ENCODE measurements at places on chromosomes 11 and 22. TPM values are rescaled to one million over a fixed set of nuclear protein-coding genes. Genes with fewer than 3 reads are reported as not detected.

Gene RAB30
- 9.4 TPM for total RNA-seq

GRCh38 chr11:81966340-81966739, 767.3 kb downstream of the FAM181B start:
- no peak for DNase-seq

Gene CAPRIN1
- 286 TPM for total RNA-seq

DNA sequence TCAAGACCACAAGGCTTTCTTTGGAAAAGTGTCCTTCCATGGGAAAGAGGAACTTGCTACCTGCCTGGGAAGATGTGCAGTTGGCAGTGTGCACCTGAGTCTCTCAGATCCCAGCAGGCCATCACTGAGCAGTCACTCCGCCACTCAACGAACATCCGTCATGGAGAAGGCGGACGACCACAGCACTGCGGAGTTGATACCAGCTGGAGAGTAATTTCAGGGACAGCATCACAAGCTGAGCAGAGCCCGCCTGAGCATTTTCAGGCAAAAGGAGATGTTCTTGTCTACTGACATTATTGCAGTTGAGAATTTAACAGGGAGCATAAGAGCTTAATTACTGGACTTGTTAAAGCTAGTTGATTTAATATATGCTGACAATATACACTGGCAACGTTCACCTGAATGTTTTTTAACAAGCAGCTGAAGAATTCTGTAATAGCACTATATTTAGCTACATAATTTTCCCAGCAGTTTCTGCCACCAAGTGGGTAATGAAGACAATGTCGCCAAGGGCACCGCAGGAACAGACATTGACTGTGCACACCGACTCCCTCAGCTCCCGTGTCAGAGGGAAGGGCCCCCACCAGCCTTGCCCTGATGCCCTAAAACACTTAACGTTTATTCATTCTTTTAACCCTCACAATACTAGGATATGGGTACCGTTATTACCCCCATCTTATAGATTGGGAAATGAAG, 52.4 kb upstream of the ARFGAP3 start:
- no peak for DNase-seq

Gene EFCAB6
- total RNA-seq = 3.8 TPM

Gene EWSR1
- total RNA-seq = 233 TPM

DNA sequence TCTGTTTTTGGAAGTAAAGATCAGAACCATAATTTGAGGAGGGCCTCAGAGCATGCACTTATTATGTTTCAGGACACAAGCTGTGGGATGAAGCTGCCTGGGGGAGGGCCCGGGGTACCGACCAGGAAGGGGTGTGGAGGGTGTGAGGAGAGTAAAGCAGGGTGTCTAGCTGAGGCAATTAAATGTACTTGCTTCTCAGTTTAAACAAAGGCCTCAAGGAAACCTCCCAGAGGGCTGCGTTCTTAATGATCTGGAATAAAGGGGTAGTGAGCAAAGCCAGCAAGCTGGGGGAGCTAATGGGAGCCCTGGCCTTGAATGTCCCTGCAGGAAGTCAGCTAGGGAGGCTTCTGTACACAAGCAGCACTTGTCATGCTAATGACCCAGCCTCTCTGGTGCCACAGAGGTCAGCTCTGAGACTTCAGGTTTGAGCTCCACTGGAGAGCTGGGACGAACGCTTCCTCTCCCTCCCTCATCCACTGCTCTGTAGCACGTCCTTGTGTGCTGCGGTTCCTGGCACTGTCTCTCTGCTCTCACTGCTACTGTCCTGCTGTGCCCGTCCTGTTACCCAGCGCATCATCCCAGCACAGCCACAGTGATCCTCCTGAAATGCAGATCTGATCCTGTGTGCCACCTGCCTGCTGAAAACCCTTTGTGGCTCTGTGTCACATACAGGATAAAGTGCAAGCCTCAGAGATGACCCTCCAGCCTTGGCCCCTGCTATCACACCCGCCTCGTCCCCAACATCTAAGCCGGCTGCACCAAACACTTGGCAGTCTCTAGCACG, 159.7 kb downstream of the DBX1 start:
- no peak for DNase-seq

DNA sequence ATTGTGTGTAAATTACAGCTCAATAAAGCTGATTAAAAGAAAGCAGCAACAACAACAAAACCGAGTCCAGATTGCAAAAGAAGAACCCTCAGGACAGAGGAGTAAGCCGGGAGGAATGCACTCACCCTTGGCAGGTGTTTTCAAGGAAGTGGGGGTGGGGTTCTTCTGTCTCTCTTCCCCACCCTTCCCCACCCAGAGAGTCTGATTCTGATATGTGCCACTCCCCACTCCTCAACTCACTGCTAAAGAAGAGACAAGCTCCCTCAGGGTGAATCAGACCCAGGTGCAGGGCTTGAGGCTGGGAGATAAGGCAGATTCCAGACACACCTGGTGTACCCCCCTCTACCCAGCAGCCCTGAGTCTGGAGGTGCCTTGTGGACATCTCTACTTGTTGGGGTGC, 38.4 kb upstream of the PHF21A start:
- DNase-seq = no peak

Gene XKR3
- not detected for total RNA-seq

Gene SCO2
- total RNA-seq = not detected

DNA sequence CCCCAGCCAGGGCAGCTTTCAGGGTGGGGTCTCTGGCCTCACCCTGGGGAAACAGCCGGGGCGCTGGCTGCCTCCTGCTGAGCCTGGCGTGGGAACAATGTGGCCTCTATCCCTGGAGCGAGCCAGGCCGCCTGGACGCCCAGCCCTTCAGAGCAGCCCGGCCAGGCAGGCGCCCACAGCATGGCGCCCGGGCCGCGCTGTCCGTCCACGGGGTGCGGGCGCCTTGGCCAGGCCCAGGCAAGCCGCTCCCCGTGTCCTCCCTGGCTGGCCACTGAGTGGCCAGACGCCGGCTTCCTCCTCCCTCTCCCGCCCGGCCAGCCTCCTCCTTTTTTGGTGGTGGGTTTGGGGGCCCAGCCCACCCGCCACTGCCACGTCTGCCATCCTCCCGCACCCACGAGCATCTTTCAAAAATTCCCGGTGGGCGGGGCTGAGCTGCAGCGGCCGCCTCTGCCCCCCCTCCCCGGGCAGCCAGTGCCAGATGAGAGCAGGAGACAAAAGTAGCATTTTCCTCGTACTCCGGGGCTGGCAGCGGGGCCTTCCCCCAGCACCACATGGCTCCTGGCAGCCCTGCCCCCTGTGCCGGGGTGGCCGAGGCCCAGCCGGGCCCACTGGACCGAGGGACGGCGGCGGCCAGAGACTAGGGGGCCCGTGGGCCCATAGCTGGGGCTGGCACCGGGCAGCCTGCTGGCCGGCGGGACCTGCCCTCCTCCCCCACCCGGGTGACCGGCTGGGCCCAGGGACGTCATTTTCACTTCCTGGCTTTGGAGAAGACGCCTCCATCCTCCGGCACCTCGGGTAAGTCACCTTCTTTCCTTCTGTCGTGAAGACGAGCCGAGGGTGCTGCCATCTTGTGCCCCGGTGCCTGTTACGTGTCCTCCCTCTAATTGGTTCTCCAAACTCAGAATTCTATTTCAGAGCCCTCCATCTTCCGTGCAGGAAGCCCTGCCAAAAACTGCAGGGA, 70.2 kb upstream of the PPARA start:
- DNase-seq = no peak

Gene PDGFB
- 18.2 TPM for total RNA-seq

DNA sequence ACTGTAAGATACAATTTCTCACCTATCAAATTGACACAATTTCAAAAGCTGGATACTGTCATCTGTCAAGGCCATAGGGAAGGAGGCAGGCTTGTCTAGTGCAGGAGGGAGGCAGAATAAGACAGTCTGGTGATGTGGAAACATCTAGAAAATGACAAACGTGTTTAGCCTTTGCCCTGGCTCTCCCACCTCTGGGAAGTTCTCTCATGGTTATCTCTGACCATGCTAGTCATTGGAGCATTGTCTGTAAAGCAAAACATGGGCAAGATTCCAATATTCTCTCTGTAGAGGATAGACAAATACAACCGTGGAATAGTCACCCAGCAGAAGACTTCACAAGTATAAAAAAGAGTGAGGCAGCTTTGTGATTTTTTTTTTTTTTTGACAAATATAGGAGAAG, 9.1 kb upstream of the SERHL2 start:
- no peak for DNase-seq

- DNase-seq = no peak
Observed at GRCh38 chr11:65556470-65557279, 1.5 kb downstream of the LTBP3 start.

DNA sequence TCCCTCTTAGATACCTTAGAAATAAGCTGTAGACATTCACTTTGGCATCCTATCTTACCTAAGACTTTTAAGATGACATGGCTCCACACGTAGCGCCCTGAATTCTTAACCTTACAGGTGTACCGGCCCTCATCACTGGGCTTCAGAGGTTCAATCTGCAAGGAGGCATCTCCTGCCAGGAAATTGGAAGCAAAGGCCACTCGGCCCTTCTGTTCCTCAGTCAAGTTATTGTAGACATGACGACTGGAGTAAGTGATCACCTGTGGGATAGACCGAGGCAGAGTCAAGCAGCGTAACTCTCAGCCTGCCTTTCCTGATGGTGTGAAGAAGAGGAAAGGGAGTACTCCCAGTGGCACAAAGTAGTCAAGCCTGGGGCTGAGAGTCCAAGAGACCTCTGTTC, 22.5 kb upstream of the HSPA8 start:
- DNase-seq = no peak

DNA sequence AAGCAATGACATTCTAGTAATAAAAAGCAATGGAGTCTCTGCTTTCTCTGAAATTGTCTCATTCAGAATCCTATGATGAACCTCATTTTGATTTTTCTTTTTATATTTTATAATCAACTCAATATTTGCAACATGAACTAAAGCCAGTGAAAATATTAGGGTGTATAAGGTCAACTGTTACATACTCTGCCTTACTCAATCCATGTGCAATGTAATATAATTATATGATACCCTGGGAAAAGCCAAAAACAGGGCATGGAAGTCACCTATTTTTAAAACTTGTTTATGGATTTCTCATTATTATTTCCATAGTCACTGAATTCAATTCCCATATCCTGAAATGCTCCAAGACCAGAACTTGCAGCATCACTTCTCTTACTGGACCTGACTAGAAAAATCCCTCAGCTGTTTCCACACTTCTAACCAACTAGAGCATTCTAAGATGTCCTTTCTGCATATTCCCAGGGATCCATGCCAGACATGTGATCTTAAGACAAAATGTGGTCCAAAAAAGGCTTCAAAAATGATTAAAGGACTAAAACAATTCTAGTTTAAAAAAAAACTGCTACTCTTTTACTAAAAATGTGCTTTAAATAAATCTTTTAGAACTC, 97.3 kb downstream of the GUCY1A2 start:
- no peak for DNase-seq

- no peak for DNase-seq
Observed at GRCh38 chr11:16321148-16321547, 35.2 kb downstream of the SOX6 start.

Gene CDKN1C
- total RNA-seq = 108 TPM

Gene EIF3M
- 587 TPM for total RNA-seq

DNA sequence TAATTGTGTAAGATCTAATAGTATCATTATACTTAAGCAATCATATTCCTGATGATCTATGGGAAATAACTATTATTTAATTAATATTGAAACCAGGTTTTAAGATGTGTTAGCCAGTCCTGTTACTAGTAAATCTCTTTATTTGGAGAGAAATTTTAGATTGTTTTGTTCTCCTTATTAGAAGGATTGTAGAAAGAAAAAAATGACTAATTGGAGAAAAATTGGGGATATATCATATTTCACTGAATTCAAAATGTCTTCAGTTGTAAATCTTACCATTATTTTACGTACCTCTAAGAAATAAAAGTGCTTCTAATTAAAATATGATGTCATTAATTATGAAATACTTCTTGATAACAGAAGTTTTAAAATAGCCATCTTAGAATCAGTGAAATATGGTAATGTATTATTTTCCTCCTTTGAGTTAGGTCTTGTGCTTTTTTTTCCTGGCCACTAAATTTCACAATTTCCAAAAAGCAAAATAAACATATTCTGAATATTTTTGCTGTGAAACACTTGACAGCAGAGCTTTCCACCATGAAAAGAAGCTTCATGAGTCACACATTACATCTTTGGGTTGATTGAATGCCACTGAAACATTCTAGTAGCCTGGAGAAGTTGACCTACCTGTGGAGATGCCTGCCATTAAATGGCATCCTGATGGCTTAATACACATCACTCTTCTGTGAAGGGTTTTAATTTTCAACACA, 6.4 kb downstream of the BIRC3 start:
- DNase-seq = peak; percentile 52

DNA sequence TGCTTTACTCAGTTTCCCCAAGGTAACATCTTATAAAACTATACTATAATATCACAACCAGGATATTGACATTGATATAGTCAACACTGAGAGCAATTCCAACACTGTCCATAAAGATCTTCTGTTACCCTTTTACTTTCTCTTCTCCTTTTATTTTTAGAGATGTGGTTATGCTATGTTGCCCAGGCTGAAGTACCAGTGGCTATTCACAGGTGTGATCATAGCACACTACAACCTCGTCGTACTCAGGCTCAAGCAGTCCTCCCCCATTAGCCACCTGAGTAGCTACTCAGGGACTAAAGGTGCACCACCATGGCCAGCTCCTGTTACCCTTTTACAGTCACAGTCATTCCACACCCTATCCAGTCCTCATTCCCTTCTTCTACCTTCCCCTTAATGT, 119.7 kb downstream of the CWF19L2 start:
- no peak for DNase-seq

DNA sequence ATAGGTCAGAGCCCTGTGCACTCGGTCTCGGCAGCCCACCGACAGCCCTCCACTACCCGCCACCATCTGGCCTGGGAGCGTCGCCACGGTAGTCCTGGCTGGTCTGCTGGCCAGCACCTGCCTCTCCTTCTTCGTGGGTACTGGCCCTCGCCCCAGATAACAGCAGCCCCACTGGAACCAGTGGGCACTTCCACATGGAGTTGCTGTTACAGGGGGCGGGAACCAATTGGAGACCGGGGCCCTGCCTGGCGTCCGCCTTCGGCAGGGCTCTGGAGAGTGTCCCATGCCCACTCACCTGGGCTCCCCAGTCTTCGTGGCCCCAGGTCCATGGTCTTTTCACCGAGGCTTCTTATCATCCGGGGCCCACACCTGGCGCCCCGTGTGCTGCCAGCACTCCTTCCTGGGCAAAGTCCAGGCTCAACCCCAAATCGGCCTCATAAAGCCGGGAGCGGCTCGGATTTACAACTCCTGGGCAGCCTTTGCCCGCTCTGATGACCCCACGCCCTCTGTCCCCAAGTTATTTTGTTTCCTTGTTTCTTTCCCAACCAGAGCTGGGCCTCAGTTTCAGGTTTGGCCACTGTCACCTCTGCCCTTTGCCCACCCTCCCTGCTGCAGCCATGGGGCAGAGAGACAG, 12.9 kb upstream of the EHD1 start:
- DNase-seq = no peak

All from cardiac muscle cell (in vitro differentiated cells and primary cell).